ENCODE measurements at places on chromosomes 3 and 15.

- DNase-seq: no peak
Measured at GRCh38 chr3:125203731-125204130, 8.8 kb downstream of the SLC12A8 start.

DNA sequence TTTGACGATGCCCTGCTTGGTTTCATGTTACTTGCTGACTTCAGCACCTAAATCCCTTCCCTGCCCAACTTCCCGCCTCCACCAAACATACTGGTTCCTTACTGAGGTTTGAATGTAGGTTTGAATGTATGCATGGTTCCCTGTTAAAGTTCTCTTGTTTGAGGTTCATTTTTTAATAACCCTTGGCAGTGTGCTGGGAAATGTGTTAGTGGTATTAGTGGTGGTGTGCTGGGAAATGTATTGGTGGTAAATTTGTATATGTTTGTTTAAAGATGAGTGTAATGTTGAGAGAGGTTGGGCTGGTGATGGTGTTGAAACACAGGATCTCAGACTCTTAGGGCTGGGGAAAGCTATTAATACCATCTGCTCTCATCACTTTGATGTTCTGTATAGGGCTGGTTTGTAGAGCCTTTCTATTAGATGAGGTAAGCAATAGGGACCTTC, 392.7 kb downstream of the PTPRG start:
- DNase-seq: no peak

- DNase-seq: no peak
Measured at GRCh38 chr3:107142786-107143575, 234.3 kb upstream of the CCDC54 start.

- peak; percentile 88 for DNase-seq
Measured at GRCh38 chr15:63891079-63891767, 57.5 kb upstream of the HERC1 start.

GRCh38 chr3:195046441-195046840, 224.5 kb downstream of the XXYLT1 start:
- DNase-seq: no peak

DNA sequence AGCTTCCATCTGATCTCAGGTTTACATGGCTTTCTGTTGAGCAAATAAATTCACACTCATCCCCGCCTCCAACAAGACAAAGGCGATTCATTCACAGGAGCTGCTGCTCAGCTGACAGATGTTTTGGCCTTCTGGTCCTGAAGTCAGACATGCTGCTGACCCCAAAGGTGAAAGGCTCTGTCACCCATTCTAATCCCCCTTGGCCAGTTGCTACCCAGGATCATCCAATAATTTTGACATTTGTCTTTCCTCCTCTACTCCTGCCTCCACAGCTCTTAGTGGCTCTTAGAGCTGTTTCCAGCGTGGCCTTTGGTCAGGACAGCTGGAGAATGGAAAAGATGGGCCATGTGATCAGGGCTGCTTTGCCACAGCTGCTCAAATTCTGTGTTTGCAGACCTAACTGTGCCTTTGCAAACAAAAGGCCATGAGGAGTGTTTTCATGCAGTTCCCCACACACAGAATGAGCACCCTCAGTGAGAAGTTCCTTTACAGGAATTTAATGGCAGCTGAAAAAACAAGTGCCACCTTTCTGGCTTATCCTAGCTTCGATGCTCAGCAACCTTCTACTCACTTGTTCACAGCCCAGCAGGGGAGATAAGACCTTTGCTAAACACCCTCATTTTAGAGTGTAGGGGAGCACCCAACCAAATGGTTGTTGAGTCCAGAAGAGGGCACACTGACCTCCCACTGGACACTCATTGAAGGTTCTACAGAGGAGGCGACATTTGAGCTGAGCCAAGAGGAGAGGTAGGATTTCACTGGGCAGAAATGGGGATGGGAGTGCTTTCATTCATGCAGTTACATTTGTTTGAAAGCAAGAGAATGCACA, 39.0 kb downstream of the CYP19A1 start:
- no peak for DNase-seq

DNA sequence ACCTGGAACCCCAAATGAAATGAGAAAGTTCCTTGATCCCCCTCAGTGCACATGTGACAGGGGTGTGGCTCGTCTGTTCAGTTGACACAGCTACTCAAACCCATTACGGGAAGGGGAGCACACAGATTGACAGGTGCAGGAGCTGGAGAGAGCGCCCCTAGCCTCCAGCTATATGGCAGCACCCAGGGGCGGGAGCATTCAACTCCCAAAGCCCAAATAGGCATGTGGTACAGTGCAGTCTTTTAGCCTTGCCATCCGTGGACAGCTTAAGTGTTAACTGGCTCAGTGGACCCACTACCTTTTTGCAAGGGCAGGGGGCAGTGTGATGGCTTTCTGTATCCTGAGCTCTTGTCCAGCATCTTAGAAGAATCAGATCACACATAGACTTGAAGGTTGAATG, 1374.2 kb upstream of the ALCAM start:
- DNase-seq: no peak

DNA sequence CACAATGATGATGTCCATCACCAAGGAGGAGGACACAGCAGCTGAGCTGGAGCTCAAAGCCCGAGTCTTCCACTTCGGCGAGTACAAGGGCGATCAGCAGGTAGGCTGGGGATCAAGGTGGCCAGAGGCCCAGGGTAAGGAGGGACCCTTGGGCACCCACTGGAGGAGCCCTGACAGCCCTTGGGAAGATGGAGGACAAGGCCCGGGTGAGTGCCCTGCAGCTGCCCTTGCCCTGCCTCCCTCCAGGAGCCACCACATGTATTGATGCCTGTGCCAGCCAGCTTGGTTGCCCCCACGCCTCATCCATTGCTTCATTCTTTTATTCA, 38.4 kb downstream of the CFAP100 start:
- no peak for DNase-seq

DNA sequence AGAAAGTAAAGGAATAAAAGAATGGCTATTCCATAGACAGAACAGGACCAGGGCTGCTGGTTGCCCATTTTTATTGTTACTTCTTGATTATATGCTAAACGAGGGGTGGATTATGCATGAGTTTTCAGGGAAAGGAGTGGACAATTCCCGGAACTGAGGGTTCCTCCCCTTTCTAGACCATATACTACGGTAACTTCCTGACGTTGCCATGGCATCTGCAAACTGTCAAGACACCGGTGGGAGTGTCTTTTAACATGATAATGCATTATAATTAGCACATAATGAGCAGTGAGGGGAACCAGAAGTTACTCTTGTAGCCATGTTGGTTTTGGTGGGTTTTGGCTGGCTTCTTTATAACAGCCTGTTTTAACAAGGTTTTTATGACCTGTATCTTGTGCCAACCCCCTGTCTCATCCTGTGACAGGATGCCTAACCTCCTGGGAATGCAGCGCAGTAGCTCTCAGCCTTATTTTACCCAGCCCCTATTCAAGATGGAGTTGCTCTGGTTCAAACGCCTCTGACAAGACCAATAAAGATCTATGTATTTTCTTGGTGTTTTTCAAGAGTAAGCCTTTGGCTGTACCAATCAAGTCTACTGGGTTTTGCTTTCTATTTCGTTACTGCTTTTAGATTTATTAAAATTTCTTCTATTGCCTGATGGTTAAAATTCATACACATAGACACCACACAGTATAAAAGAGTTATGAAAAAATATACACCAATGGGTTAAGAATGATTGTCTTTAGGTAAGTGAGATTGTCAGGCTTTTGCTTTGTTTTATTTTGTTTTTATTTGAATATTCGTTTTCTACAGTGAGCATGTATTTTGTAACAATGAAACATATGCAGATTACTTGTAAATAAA, 37.4 kb upstream of the CTDSPL start:
- no peak for DNase-seq

- DNase-seq: no peak
Measured at GRCh38 chr15:51088585-51088984, 6.1 kb downstream of the TNFAIP8L3 start.

- DNase-seq: no peak
Measured at GRCh38 chr3:73552700-73553099, 72.0 kb downstream of the PDZRN3 start.

GRCh38 chr3:2504912-2505311, 406.2 kb downstream of the CNTN4 start:
- DNase-seq: no peak

DNA sequence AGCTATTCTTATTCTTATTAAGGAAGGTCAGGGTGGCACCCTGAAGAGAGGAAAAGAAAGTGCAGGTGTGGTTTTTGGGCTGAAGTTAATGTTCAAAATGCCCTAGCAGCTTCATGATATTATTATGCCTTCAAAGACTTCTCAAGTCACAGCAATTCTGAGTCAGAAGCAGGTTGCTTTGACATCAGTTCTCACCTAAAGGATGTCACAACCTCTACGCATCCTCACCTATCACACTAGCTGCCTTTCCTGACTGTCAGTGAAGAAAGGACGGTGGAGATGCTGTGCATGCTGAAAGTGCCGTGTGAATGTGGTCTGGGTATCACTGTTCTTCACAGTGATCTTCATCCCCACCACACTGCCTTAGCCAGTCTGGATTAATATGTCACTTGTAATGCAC, 49.6 kb downstream of the NPTN start:
- no peak for DNase-seq

GRCh38 chr3:72679540-72680198, 168.6 kb downstream of the SHQ1 start:
- DNase-seq: no peak

GRCh38 chr15:44489464-44489863, 47.5 kb upstream of the EIF3J start:
- peak; percentile 19 for DNase-seq

- DNase-seq: no peak
Measured at GRCh38 chr15:88745065-88745464, 58.2 kb upstream of the ACAN start.

DNA sequence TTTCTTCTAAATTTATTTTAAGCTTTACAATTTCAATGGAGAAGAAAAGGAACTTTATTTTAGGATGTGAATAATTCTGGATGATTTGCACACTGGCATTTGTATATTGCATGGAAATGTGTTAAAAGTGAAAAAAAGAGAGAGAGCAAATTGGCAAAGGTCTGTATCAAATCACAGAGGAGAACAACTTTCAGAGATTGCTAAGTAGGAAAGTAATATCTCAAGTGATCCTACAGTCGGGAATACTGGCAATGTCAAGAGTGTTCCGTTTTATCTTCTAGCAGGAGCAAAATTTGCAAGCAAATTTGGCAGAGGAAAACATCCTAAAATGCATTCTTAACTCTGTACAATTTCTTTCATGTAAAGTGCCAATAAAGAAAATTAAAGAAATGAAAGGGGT, 97.1 kb upstream of the TMC3 start:
- DNase-seq: no peak

DNA sequence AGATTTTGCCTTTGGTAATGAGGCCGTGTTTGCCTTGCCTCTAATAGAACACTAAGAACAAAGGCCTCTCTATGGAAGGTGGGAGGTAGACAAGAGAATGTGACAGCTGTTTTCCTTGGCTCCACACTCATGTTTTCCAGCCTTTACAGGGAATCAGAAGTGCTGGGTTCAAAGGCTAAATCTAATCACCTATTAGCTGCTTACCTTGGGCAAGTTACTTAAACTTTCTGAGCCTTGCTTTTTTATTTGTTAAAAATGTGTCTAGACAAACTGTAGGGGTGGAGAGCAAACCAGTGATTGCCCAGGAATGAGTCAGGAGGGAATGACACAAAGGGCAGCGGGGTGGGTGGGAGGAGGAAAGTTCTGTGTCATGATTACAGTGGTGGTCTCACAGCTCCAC, 179.0 kb downstream of the P3H2 start:
- DNase-seq: no peak

GRCh38 chr3:31762888-31763351, 218.1 kb downstream of the OSBPL10 start:
- no peak for DNase-seq

DNA sequence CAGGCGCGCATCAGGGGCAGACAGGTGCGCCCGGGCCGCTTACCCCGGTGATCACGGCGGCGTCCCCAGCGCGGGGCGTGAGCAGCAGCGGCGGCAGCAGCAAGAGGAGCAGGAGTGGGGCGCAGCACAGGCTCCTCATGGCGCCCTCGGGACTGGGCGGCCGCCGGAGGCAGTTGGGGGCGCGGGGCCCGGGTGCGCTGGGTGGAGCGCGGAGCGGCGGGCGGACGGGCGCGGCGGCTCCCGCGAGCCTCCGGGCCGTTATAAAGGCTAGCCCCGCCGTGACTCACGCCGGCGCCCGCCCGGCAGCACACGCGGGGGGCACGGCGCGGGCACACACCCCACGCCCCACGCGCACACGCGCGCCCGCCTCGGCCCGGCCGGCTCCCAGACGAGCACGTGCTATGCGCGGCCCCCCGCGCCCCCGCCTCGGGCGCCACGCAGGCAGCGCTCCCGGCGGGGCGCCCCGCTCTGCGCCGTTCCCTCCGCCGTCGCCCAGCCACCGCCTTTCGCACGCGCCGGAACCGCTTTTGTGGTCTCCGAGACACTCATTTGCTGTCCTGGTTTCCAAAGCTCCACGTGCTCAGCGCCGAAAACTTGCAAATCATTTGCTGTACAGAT, at the start of gene PROK2:
PROK2 (minus strand) TSS at position 235 of the 618 bp plus-strand sequence; CDS start at position 139, 96 bp downstream.
- DNase-seq: no peak

- peak; percentile 57 for DNase-seq
Measured at GRCh38 chr3:123489400-123490004, 40.6 kb upstream of the ADCY5 start.

DNA sequence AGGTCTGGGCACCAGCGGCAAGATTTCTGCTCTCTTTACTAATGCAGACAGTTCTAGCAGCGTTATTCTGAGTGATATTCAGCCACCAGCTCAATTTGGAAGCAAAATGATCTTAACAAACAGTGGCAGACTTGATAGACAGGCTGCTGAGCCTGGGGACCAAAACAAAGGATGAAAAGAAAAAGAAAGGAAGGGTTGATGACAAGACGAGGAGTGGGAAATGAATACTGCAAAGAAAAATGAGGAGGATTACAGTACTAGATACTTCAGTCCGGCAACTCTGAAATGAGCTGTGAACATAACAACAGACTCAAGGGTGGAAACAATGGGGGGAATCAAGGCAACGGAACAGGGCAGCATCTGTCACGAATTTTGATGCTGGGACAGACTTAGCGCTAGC, 28.8 kb downstream of the FHIT start:
- no peak for DNase-seq

DNA sequence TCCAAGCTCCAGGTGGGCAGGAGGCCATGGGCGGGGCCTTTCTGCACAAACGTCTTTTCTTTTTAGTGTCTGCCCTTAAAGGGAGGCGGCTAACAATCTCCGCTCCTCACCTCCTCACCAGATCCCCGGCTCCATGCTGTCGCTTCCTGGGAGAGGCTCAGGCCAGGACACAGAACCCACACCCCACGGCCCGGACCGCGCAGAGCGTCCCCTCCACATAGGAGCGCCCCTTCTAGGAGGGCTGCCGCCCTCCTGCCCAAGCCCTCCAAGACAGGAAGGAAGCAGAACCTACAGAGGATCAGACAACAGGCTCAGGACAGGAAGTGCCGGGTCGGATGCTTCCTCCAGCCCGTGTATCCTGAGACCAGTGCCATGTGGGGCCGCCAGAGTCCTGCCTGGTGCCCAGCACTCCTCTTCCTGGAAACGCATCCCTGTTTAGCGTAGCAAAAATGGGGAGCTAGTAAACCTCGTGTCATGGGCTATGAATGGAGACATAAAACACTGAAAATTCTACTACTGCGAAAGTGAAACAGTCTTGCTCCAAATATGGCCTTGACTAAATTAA, 83.2 kb upstream of the ATP10A start:
- DNase-seq: no peak

GRCh38 chr3:4551051-4551711, 58.0 kb downstream of the ITPR1 start:
- DNase-seq: no peak

All from hematopoietic multipotent progenitor cell treated with erythropoietin and hydrocortisone succinate and interleukin-3 and kit ligand, for 15 days (in vitro differentiated cells).